ENCODE measurements at places on chromosomes 16 and 17. TPM values are rescaled to one million over a fixed set of nuclear protein-coding genes. Genes with fewer than 3 reads are reported as not detected.

Gene YBX2
- 0.43 TPM for total RNA-seq

Gene PIK3R5
- total RNA-seq, result 0.09 TPM

Gene KRT33B
- not detected for total RNA-seq

Gene POLG2
- 16.5 TPM for total RNA-seq

All from A549 treated with Hydrocortisone at 1 μM for 4 hours (cell line).